ENCODE measurements at places on chromosomes 16 and 17.

DNA sequence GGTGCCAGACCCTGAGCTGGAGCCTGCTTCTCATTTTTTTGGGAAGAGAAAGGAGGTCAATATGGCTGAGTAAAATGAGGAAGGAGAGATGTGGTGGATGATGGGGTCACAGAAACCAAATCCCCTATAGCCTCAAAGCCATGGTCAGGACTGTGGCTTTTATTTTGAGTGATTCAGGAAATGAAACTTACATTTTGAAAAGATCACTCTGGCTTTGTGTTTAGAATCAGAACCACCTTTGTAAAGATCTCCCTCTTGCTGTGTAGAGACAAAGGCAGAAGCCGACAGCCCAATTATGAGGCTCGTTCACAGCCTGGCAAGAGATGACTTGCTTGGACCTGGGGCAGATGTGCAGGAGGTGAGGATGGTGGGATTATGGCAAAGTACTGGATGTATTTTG is 121.6 kb upstream of the ANKFN1 start:
- DNase-seq, result no peak

DNA sequence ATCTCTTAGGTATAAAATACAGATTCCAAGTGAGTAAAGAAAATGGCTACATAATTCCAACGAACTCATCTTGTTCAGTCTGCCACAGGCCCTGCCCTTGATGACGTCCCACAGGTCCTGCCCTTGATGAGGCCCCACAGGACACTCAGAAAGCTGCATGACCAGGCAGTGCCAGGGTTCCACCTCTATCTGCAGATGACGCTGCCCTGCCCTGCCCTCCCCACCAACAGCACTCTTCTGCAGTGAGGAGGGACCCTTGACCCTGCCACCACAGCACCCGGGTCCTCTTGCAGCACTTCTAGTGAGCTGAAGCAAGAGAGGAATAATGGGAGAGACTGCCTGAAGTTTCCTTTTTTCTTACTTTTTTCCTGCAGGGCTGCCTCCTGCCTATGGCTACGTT is 118.4 kb downstream of the VPS53 start:
- DNase-seq, result no peak

GRCh38 chr16:10494343-10495030 is 85.9 kb downstream of the EMP2 start:
- DNase-seq, result no peak

DNA sequence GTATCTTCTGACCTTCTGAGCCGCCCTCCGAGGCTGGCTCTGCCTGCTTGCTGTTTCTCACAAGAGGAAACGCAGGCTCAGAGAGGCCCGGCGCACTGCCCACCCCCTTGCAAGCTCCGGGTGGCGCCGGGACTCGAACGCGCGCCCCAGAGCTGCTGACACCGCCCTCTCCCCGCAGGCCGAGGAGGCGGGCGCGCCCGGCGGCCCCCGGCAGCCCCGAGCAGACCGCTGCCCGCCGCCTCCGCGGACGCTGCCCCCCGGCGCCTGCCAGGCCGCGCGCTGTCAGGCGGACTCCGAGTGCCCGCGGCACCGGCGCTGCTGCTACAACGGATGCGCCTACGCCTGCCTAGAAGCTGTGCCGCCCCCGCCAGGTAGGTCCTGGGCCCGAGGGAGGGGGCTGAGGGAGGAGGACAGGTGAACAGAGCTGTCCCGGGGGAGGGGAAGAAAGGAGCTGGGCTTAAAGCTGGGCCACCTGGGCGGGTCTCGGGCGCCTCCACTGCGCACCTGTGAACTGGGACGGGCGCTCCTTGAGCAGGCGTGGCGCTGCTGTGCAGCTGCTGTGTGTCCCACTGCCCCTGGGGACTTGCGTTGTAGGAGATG is 18.2 kb downstream of the WFDC1 start:
- DNase-seq, result peak; percentile 79

- DNase-seq, result no peak
Measured at GRCh38 chr16:55255733-55256282, 68.2 kb upstream of the IRX6 start.

- no peak for DNase-seq
Measured at GRCh38 chr16:84746875-84747274, 47.1 kb downstream of the USP10 start.

GRCh38 chr16:81940781-81941560 is 70.3 kb downstream of the SDR42E1 start:
- no peak for DNase-seq

DNA sequence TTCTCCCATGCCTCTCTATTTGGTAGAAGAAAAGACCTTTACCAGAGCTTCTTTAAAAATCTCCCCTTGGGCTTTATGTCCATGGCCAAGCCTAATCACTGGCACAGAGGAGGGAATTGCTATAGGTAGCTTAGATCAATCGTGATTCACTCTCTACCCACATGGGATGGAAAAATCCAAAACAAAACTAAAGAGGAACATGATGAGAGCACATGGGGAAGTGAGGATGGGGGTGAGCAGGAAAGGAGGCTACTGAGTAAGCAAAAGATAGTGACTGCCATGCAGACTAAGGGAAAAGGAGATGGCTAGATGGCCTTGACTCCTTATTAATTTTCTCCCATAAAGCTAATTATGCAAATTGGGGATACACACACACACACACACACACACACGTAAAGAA is 201.2 kb downstream of the HS3ST3A1 start:
- no peak for DNase-seq

DNA sequence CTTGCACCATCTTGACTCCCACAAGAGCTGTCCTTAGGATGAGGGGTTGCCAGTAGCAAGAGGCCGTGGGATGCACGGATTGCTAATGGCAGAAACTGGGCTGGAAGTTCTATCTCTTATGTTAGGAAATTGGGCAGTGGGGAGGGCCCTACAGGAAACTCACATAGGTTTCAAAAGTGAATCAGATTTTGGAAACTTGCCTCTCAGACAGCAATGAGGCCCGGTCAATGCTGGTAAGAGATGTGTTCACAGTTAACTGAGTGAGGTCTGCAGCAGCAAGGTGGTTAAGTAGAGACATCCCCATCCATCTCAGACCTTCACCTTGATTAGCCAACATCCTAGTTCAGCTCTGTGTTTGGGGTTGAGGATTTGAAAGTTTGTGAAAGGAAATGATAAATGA is 164.7 kb downstream of the ABCA8 start:
- DNase-seq, result no peak

GRCh38 chr17:78970834-78971755 is 8.6 kb downstream of the LGALS3BP start:
- peak; percentile 90 for DNase-seq

GRCh38 chr16:15880434-15881308 is 7.7 kb downstream of the CEP20 start:
- DNase-seq, result no peak

- DNase-seq, result no peak
Measured at GRCh38 chr16:24497440-24497839, 41.9 kb upstream of the RBBP6 start.
